Activated CD8-positive, alpha-beta memory T cell treated with anti-CD3 and anti-CD28 coated beads for 4 hours (primary cell): ENCODE measurements at places on chromosomes 16 and 17.

- no peak for DNase-seq
Observed at GRCh38 chr17:58344791-58345157, 7.2 kb downstream of the SUPT4H1 start.

- DNase-seq, result no peak
Observed at GRCh38 chr16:30068750-30069610, 3.4 kb downstream of the ALDOA start.

- no peak for DNase-seq
Observed at GRCh38 chr17:17134051-17134956, 71.8 kb downstream of the PLD6 start.

GRCh38 chr17:71500761-71501555, 619.9 kb upstream of the SOX9 start:
- no peak for DNase-seq

- DNase-seq, result no peak
Observed at GRCh38 chr16:52773026-52773425, 226.1 kb upstream of the TOX3 start.

DNA sequence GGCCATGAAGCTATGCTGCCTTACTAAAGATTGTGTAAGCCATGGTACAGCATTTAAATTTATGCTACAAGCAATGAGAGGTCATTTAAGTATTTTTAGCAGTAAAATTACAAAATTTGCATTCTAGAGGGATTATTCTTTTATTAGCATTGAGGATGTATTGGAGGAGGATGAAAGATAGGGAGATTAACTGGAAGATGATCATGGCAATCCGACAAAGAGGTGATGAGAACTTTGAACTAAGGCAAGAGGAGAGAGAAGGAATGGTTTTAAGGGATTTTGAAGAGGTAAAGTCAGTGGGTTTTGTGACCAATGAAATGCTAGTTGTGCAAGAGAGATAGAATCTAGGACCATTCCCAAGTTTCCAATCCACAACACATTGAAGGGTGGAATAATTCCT, 129.9 kb downstream of the SNX11 start:
- DNase-seq, result no peak

GRCh38 chr17:14019186-14019956, 49.9 kb upstream of the COX10 start:
- DNase-seq, result no peak

GRCh38 chr16:19751478-19752385, 33.7 kb downstream of the IQCK start:
- DNase-seq, result no peak

- DNase-seq, result no peak
Observed at GRCh38 chr17:67187927-67188326, 57.1 kb downstream of the HELZ start.

GRCh38 chr17:43962479-43962878, 8.7 kb upstream of the PYY start:
- no peak for DNase-seq

DNA sequence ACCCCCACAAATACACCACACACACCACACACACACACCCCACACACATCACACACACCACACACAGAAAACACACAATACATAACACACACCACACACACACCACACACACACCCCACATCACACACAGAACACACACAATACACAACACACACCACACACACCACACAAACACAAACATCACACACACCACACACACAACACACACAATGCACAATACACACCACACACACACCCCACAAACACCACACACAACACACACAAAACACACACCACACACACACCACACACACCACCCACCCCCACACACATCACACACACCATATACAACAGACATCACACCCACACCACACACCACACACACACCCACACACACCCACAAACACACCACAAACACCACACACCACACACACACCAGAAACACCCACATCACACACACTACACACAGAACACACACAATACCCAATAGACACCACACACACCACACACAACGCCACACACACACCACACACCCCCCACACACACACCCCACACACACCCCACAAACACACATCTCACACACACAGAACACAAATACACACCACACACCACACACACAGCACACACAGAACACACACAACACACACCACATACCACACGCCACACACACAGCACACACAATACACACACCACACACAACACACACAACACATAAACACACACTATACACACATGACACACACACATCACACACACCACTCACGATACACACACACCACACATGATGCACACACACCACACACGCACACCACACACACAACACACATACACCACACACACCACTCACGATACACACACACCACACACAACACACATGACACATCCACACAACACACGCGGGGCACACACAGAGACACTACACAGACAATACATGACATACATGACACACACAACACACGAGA, 11.0 kb upstream of the GCGR start:
- no peak for DNase-seq

DNA sequence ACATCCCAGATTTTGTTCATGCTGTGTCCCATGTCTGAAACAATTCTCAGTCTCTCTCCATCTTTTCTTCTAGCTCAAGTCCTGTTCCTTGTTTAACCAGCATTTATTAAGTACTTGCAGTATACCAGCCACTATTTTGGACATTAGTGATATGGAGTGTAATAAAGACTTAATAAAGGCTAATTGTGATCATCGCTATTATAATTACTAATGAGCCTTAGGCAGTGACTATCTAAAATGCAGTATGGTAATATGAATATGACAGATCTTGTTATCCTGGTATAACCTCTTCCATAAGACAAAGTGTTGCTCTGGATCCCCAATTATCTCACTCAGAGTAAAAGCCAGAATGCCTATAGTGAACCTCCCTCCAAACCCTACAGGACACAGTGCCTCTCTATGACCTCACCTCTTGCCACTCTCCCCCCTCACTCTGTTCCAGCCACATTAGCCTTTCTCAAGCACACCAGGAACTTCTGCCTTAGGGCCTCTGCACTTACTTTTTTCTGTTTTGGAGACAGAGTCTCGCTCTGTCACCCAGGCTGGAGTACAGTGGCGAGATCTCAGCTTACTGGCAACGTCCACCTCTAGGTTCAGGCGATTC, 1.8 kb upstream of the FLOT2 start:
- no peak for DNase-seq

DNA sequence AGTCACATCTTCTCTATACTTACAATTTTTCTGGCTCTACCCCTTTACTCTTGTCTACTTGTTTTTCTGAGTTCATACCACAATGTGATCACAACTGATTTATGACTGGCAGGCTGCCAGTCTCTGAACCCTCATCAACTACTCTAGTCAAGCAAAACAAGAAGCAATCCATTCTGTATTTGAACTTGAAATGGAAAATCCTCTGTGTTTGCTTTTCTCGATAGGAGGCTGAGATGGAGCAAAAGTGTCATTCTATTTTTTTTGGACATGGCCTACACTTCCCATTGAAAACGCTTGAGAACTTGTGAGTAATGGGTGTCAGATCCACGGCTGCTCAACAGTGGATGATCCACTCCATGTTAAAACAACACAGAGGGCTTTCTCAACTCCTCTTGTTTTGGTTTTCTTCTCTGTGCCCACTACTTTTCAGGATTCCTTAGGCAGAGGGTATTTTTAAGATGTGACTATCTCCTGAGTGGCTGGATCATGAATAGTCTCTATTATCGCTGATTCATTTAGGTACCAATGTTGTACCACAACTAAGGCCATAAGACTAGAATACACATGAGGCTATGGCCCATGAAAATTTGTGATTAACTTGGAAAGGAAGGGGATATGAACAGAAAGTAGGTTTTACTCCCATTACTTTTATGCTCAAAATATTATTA, 11.7 kb downstream of the TMEM100 start:
- DNase-seq, result no peak

GRCh38 chr17:17363638-17364337, 60.6 kb downstream of the NT5M start:
- DNase-seq, result no peak

GRCh38 chr17:78854508-78854907, 13.9 kb upstream of the USP36 start:
- no peak for DNase-seq

DNA sequence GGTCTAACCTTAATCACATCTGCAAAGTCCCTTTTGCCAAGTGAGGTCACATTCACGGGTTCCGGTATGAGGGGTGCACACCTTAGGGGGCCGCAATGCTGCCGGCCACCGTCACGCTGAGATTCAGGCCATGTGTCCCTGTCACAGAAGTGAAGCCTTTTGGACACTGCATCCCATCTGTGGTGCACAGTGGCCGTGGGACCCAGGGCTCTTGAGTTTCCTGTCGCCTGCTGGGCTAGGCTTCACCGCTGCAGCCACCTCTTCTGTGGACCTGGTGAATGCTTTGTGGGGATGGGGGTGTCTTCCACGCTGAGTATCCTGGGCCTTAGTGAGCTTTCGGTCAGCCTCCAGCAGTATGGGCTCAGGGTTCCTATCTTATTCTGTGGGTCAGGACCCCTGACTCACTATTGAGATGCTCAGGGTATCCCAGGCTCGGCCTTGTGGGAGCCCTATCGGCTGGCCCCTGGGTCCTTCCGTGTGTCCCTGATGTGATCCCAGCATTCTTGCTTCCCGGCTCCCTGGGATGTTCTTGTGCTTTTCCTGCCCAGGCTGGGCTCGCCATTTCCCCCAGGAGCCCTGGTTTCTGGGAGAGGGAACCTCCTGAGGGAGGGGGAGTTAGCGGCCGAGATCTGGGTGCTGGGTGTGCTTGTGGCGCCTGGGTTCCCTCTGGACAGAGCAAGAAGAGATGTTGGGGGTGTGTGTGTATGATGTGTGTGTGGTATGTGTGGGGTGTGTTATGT, 4.9 kb upstream of the SLC38A10 start:
- DNase-seq, result no peak

GRCh38 chr17:2736956-2737355, 12.5 kb downstream of the CCDC92B start:
- DNase-seq, result no peak

DNA sequence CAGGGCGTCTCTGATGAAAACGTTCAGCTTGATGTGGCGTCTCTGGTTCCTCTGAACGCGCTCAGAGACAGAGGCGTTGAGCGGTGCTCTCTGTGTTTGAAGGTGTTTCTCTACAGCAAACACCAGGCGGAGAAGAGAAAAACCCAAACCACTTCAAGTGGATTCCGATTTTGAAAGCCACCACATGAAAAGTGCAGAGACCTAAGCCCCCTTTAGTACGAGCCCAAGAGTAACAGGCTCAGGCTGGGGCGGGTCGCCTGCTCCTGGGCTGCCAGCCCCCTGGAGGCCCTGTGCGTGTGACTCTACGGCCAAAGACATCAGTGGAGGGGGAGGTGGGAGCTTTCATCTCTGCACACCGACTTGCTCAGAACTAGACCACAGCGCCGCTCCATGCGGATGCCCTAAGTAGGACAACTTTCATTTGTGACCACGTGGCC, 328.4 kb downstream of the MAF start:
- peak; percentile 16 for DNase-seq

DNA sequence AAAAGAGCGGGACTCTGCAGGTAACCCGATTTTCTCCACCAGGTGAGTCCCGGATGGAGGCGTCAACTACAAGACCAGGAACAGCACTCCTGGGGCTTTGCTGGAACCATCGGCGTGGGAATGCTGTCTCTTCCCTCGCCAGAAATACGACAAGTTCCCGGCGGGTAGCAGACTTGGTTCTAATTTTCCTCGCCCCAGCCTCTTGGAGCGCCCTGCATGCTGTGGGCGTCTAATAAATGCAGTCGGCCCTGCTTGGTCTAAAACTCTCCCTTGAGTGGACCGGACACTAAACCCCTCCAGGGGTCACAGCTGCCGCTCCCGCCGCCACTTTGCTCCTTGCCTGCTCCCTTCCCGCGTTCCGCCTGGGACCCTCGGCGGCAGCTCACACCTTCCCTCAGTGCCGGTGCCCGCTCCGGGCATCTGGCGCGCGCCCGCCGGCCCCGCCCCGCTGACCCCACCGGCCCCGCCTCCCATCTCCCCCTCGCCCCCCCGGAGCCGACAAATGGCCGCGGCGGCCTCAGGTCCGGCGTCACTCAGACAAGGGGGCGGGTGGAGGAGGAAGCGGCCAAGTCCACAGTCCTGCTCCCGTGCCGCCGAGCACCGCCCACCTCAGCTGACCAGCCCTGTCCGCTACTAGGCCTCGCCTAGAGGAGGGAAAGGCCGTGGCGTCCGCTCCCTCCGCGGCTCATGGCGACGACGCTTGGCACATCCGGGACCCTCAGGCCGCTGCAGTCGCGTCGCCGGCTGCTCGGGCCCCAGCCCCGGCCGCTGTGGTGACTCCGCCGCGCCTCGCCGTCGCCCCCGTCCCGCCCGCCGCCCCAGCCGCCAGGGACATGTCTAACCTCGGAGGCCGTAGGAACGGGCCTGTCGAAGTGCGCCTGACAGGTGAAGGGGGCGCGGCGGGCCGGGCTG, 65.8 kb downstream of the KPNA2 start:
- DNase-seq, result peak; percentile 51

- no peak for DNase-seq
Observed at GRCh38 chr16:84603140-84603816, 14.6 kb downstream of the COTL1 start.

DNA sequence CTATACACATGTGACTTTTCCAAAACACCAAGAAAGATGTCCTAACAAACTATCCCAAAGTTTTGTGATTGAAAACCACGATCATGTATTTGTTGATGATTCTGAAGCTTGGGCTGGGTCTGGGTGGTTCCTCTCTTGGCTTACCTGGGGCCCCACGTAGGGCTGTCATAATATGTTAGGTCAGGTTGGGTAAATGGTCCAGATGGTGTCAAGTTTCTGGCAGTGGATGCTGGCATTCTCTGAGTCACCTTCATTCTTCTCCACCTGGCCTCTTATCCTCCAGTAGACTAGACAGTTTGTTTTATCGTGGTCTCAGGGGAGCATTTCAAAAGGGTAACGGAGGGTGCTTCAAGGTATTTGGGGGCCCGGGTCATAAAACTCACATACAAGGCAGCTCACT, 39.4 kb downstream of the SYCE1L start:
- DNase-seq, result no peak

DNA sequence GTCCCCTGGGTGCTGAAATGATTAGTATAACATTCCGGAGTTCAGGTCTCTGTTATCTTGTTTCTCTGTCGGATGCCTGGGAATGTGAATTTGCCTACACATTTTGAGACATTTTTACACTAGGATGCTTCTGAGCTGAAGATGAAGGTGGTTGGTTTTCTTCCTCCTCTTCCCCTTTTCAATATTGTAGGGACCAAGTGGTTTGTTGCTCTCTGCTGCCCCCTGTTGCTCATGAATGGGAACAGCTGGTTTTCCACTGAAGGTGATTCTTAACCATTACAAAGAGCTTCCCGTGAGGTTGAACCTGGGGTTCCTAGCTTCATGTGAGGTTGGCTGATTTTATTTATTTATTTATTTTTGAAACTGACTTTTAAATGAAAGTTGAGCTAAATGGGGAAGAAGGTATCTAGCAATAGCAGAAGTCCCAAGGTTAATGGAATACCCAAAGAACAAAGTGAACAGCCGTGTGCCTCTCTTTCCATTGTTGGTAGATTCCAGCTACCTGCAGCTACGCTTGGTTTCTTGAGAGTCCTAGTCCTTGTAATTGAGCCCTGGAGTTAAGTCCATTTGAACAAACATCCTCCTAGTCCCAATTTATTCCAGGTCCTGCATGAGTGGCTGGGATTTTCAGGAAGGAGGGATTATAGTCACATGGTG, 983.9 kb upstream of the EEF2KMT start:
- DNase-seq, result no peak

- no peak for DNase-seq
Observed at GRCh38 chr16:84247844-84248243, 8.0 kb upstream of the KCNG4 start.
